ENCODE measurements at places on chromosomes 3 and 15.

- no peak for DNase-seq
These were observed 294.3 kb upstream of the GBE1 start for GRCh38 chr3:82055792-82056191.

DNA sequence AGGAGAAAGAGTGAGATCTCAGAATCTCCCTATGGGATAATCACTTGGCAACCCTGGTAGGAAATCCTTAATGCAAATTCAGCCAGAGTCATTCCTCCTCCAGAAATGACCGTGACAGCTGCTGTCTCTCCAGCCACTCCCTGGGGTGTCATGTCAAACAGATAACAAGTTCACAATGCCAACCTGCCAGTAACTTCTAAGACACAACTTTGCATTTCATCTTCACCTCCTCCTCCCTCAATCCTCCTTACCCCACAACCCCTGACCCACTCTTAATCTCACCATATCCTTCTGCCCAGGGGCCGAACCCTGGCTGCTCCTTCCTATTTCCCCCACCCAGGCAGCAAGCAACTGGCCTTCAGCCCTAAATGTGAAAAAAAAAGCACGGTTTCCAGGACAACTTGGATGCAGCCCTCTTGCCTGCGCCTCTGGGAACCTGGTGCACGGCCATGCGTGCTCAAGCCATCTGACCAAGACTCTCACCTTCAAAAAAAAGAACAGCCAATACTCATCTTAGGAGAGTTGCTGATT is 166.0 kb downstream of the NTRK3 start:
- no peak for DNase-seq

GRCh38 chr15:93223803-93224202 is 134.8 kb upstream of the RGMA start:
- DNase-seq = no peak

DNA sequence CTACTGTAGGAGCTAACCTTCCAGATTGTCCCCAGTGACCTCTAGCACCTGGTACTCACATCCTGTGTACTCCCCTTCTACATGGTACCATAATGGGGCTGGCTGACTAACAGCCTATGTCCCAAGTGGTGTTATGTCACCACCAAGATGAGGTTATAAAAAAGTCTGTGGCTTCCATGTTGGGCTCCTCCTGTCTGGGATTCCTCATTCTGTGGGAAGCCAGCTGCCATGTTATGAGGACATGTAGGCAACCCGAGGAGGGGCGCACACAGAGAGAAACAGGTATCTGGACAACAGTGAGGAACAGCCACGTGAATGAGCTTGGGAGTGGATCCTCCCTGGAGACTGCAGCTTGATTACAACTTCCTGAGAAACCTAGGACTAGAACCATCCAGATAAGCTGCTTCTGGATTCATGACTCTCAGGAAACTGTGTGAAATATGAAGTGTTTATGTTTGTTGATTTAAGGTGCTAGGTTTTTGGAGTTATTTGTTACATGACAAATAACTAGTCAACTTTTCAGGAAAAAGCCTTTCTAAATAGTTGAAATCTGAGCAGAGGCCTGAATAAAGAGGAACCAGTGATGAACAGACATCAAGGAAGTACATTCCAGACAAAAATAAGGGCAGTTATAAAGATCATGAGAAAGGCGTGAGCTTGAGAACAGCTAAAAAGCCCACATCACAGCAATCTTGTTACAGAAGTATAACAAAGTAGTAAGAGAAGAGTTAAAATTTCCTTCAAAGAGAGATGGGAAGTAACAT is 21.7 kb downstream of the GOLIM4 start:
- no peak for DNase-seq

DNA sequence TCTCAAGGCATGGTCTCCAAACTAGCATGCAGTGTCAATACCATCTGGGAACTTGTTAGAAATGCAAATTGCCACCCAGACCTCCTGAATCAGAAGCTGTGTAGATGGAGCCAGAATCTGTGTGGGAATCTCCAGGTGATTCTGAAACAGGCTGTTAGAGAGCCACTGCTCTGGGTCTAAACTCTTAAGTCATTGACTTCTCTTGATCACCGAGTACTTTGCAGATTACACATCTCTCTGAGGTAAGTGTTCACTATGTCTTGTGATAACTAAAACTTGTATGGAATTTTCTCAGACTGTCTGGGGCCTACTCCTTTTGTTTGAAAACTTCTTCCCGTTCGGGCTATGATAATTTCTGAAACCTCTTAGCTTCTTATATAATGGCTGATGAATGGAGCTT is 315.6 kb downstream of the EDEM1 start:
- DNase-seq = no peak

- peak; percentile 4 for DNase-seq
These were observed 137.7 kb upstream of the EOMES start for GRCh38 chr3:27859821-27860220.

DNA sequence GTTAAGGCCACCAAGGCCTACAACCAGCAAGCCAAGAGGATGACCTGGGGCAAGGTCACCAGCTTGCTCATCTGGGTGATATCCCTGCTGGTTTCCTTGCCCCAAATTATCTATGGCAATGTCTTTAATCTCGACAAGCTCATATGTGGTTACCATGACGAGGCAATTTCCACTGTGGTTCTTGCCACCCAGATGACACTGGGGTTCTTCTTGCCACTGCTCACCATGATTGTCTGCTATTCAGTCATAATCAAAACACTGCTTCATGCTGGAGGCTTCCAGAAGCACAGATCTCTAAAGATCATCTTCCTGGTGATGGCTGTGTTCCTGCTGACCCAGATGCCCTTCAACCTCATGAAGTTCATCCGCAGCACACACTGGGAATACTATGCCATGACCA is 3.6 kb downstream of the CXCR6 start:
- DNase-seq = no peak

- no peak for DNase-seq
These were observed 963.2 kb downstream of the ROBO2 start for GRCh38 chr3:78003090-78003489.

GRCh38 chr15:29731865-29732264 is 90.4 kb downstream of the TJP1 start:
- DNase-seq = no peak

DNA sequence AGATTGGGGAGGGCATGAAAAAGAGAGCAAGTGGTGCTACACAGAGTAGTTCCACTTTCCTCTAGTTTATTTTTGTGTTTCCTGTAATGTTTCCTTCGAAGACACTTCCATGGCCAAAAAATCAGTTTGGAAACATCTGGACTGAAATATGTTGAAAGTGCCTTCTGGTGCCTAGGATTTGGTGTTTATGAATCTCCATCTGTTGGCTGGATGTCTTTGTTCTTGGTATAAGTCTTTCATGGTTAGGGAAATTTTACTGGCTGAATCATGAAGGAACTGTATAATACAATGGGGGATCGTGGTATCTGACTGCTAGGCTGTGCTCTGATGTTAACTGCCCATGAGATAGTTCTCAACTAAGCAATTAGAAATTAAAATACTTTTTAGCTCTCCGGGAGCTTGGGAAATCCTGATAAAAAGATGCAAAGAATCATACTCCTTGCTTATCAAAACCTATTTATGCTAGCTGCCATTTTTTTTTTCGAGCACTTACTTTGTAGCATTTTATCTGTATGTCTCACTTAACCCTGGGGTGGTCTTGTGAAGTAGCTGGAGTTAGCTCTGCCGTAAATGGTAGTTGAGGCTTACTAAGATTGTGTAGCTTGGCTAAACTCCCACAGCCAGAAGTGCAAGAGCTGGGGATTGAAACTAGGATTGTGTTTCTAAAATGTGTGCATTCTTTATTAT is 21.9 kb downstream of the AKAP13 start:
- no peak for DNase-seq

DNA sequence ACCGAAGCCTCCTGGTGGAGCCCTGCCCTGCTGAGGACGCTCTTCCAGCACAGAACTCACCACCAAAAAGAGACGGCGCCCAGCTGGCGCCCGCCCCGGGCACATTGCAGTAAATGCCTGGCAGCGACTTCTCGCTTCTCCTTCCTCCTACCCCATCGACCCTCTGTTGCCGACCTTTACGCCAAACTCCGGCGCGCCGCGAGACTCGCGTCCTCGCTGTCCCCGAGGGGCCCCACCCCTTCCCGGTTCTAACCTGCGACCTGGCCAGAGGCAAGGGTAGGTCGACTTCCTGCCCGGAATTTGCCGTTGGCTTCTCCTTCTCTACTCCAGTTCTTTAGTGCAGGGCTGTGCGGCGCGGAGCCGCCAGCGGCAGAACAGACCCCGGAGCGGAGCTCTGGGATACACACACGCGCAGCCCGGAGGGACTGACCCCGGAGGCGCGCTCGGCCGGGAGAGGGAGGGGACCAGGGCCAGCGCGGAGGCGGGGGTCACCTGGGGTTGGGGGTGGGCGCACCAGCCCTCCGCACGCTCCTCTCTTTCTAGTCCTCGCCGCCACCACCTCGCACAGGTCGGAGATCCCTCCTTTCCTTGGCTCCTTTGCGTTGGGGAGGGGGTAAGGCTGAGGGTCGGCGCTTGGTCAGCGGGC is 226.6 kb upstream of the AZI2 start:
- DNase-seq = peak; percentile 35

- no peak for DNase-seq
These were observed 80.5 kb downstream of the TOP2B start for GRCh38 chr3:25584011-25584789.

DNA sequence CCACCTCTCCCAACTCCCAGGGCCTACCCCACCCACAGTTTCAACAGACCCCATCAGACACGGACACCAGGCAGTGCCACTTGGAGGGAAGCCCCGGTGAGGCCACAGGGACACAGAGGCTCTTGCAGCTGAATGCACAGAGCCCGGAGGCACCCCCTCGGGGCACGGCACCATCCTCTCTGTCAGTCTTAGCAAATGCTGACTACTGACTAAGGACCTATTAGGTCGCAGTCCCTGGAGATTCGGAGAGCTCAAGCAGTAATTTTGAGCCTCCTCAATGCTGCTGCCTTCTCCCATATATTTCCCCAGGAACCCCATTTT is 79.9 kb downstream of the VGLL4 start:
- no peak for DNase-seq

GRCh38 chr3:192331749-192332385 is 395.5 kb downstream of the FGF12 start:
- DNase-seq = no peak

GRCh38 chr3:47877290-47877689 is 74.4 kb downstream of the DHX30 start:
- no peak for DNase-seq

DNA sequence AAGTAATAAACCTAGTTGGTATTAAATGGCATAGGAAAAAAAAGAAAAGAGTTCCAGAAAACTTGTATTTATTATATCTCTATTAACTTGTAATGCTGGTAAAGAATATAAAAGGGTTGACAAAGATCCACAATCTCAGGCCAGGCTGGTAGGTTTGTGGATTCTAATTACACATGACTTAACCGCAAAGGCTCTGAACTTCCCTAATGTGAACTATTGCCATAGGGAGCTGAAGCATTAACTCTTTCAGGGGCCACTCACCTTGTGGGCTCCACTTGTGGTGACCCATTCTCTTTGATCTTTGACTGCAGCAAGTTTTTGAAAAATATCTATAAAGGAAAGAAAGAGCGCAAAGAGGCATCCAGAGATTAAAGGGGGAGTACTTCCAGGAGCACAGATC is 58.5 kb downstream of the NEK10 start:
- DNase-seq = no peak

DNA sequence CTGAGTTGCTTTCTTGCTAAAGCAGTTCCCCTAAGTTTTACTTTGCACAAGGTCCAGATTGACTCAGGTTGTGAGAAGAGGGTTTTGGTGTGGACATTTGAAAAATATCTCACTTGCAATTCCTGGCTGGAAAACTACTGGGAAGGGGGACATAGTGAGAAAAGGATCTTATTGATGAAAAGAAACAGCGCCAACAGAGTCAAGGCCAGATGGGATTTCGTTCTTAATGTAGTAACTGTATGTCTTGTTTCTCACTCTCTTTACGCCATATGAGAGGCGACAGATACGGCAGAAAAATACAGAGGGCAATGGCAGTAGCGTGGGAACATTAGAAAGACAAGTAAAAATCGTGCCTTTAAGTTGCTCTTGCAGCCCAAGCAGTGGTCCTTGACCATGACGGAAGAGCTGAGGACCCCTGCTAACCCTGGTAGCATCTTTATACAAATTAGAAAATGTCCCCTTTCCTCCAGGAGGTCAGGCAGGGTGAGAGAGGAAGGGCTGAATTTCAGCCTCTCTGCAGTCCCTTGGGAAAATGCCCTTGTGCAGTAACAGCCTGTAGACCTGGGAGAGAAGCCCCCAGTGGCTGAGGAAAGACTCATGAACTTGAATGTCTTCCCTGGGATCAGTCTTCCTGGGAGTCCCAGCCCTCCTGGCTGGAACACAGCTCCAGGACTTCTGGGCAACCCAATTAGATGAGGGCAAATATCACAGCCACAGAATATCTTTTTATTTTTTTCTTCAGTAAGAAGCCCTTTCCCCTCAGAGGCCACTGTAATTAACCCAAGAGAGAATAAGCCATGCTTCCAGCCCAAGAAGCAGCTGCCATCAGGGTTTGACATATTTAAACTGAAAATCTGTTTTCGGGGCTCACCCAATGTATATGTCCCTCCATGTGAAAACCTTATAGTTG is 113.4 kb downstream of the CD47 start:
- DNase-seq = no peak

DNA sequence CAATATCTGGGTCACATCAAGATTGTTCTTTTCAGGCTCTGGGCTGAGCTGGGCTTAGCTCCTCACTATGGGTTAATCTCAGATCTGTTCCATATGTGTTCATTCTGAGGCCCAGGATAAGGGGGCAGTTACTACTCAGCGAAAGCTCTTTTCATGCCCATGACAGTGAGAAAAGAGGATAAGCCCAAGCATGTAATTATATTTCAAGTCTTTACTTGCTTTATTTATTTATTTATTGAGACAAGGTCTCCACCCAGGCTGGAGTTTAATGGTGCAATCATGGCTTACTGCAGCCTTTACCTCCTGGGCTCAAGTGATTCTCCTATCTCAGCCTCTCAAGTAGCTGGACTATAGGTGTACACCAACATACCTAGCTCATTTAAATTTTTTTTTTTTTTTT is 44.7 kb upstream of the SELENOK start:
- DNase-seq = no peak
